Common myeloid progenitor, CD34-positive (primary cell): ENCODE measurements at places on chromosomes 16 and 17.

DNA sequence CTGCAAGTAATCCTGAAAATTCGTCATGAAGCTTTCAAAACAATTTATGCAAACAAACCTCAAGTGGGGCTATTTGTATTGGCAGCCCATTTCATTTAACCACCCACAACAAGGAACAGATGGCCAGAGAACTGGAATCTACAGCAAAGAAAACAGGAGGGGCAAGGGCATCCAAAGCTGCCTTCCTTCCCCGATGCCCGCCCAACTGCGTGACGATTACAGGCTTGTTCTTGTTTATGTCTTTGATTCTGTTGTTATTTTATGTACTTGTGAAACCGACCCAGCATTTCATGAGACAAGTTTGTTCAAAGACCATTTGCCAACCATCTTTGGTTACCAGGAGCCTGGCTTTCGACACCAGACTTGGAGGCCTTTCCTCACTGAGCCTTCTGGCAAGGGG lies 59.1 kb upstream of the IRX6 start:
- DNase-seq, result no peak

- no peak for DNase-seq
These were observed 35.2 kb downstream of the USP7 start for GRCh38 chr16:8928467-8928957.

DNA sequence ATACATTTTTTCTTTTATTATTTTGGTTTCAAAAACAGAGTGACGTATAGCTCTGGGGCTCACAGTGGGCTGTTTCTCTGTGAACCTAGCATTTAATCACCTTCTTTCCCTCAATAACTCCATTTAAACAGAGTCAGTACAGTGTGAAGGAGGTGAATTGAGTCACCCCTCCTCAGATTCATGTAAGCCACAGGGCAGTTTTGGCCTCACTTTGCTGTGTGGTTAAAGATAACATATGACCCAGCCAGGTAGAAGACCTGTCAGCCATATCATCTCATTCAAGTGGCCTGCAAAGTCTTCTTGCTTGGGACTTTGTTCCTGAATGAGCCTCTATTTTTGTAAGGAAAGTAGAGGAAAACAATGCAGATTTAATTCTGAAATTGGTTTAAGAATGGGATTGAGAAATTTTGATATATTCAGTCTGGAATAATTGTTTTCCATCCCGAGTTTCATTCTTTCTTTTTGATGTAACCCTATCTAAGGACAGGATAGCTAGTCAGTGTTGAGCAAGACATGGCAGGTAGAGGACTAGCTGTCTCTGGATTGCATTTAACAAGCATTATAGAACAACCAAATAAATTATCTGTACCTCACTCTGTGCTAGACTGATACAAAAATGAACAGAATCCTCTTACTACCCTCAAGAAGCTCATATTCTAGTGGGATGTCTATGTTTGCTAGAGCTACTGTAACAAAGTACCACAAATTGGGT lies 13.1 kb downstream of the MAP2K6 start:
- no peak for DNase-seq

DNA sequence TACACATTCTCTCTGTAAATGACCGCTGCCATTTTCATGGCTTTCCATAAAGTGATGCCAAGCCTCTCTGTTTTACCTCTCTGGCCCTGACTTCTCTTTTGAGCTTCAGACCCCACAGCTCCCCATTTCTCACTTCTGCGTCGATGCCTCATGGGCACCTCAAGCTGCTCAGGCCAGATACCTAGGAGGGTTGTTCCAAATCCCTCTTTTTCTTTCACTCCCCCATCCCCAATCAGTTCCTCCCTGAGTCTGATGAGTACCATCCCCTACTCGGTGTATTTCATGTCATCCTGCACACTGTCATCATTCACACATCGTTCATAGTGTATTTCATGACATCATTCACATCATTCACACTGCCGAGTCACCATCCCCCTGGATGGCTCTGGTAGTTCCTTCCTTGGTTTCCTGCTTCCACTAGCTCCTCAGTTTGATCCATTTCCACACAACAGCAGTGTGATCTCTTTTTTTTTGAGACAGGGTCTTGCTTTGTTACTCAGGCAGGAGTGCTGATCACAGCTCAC lies 43.1 kb downstream of the NTN1 start:
- DNase-seq, result no peak

GRCh38 chr17:28405632-28406472 lies at the start of gene SLC46A1:
SLC46A1 (minus strand) TSS chr17:28406212; CDS start chr17:28406114, 98 bp downstream.
- DNase-seq, result peak; percentile 44

DNA sequence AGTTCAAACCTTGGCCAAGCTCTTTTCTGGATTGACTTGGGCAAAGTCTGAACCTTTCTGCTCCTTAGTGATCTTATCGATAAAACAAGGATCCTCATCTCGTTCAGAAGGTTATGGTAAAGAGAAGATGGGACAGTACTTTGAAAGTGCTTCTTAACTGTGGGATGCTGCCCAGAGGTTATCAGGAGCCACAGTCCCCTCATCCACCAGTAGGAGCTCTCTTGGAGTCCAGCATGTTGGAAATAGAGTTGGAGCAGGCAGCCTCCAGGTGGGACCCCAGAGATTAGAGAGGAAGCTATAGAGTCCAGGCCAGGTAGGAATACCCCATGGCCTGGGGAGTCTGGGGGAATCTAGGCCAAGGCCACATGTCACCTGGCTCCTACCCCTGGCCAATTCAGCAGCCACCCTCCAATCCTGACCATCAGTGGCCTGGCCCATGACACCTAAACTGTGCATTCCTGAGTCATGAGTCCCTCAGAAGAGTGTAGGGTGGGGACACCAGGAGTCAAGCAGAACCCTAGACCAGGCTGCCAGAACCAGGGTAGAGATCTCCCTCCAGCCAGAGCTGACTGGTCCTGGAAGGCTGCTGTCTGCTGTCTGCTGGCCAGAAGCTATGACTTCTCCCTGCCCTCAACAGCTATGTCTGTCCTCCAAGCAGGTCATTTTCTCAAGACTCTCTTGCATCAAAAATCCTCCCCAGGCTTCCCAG lies 144.3 kb downstream of the AIPL1 start:
- no peak for DNase-seq

- DNase-seq, result no peak
These were observed 789.9 kb upstream of the KIF2B start for GRCh38 chr17:53032861-53033271.

DNA sequence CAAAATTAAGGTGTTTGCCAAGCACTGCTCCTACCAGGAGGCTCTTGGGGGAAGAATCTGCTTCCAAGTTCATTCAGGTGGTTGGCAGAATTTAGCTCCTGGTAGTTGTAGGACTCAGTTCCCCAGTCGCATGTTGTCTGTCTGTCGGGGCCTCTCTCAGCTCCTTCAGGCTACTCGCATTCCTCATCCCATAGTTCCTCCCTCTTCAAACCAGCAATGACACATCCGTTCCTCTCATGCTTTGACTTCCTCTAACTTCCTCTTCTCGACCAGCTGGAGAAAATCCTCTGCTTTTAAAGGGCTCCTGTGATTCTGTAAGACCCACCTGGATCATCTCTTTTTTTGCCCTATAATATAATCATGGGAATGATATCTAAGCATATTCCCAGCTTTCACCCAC lies 108.1 kb downstream of the PMP22 start:
- DNase-seq, result no peak

DNA sequence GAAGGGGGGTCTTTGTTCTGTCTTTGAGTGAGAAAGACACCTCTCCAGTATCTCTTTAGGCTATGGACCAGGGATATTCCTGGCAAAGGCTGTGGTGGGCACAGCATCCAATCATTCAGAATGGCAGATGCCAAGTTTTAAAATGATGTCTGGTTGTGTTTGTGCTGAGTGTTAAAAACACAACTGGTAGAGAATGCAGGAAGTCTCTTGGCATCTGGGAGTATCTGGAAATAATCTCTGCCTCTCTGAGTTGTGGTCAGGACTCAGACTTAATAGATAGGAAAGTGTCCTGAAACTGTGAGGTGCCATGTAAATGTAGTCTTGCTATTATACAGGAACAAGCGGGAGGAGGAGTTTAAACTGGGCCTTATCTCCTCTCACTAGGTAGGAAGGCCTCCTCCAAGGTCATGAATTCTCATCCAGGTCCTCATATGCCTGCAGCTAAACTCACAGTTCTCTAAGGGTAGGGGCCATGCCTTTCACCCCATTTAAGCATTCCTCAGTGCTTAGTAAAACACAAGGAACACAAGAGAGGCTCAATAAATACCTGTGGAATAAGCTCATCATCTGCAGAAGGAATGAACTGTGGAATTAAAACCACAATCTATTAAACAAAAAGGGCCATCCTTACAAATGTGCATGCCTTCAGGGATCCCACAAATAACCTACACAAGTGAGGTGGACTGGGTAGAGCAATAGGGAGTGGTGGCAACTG lies 317.6 kb downstream of the CBLN1 start:
- no peak for DNase-seq

GRCh38 chr17:2083613-2084035 lies 28.7 kb downstream of the HIC1 start:
- peak; percentile 31 for DNase-seq

DNA sequence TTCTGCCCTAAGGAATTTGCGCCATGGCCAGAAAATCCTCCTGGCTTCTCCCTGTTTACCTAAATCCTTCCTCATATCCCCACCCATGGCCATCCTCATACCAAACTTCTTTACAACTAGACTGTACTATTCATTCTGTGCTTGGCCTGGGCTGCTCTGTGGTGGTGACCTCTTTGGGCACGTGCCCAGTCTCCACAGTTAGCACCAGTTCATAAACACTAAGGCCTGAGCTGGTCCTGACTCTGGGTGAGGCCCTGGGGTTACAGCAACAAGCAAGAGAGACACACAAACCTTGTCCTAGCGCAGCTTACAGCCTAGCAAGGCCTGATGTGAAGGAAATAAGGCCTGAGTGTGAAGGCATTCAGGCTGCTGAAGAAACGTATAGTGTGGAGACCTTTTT lies 3.1 kb upstream of the ATXN7L3 start:
- DNase-seq, result no peak

- no peak for DNase-seq
These were observed 25.5 kb downstream of the NCOR1 start for GRCh38 chr17:16189791-16190348.

DNA sequence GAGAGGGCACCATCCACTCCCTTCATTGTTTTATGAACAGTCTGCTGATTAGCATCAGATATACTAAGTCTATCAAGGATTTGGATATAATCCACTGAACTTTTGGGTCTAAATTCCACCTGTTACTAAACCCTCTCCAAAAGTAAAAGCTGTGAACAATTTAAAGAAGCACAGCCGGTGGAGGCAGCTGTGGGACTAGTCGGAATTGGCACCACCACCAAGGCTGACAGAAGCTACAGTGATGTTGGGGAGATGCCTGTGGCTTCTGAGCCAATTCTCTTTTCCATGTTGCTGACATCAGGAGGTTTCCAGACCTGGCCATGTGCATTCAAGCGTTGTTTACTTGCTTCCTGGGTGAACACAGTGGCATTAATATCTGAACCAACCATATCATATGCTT lies 679.0 kb upstream of the CA10 start:
- DNase-seq, result no peak

DNA sequence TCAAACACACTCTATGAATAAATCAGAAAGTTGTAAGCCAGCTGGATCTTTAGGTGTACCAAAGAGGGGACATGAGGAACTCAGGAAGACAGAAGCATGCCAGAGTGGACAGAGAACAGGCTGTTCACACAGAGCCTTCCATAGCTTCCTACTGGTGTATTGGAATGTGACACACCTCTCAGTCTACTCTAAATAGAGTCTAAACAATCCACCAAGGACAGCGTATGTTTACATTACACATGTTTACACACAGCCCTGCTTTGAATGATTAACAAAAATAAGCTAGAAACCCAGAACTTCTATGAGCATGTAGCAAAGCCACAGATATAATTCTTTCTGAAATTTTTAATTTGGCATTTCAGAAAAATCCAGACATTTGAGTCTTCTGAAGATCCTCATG lies 1279.0 kb upstream of the CDH8 start:
- no peak for DNase-seq

DNA sequence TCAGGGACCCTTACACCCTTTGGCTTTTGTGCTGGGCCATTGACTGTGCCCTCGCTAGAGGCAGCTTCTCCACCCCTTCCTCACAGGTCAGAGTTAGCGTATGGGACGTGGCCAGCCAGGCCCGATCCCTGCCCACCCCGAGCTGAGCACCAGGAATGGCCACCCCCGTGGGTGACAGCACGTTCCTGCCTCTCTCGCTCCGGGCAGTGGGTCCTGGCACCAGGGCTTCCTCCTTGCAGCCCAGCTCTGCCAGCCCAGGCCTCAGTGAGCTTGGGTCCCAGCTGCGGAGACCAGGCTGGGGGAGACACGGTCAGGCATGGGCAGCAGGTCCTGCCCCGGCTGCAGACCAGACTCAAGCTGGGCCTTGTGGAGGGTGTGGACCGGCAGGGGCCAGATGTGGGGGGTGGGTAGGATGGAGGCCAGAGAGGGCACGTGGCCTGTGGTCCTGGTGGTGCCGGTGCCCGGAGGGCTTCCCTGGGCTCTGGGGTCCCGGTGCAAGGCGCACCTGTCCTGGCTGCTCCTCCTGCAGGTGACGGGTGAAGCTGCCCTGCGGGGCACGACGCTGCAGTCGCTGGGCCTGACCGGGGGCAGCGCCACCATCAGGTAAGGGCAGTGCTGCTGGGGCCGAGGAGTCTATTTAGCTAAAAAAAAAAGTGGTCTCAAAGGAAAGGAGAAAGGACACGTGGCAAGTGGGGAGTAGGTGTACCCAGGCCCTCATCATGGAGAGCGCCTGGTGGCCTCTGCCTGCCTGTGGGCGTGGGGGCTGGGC lies 18.2 kb downstream of the ASPSCR1 start:
- no peak for DNase-seq

- no peak for DNase-seq
These were observed 77.6 kb downstream of the PRKCA start for GRCh38 chr17:66379996-66380395.

GRCh38 chr16:28585674-28586073 lies 11.2 kb downstream of the SULT1A2 start:
- no peak for DNase-seq

- no peak for DNase-seq
These were observed 5.0 kb upstream of the ADGRG1 start for GRCh38 chr16:57623251-57624043.

GRCh38 chr17:40622509-40622928 lies 25.1 kb downstream of the SMARCE1 start:
- peak; percentile 61 for DNase-seq

DNA sequence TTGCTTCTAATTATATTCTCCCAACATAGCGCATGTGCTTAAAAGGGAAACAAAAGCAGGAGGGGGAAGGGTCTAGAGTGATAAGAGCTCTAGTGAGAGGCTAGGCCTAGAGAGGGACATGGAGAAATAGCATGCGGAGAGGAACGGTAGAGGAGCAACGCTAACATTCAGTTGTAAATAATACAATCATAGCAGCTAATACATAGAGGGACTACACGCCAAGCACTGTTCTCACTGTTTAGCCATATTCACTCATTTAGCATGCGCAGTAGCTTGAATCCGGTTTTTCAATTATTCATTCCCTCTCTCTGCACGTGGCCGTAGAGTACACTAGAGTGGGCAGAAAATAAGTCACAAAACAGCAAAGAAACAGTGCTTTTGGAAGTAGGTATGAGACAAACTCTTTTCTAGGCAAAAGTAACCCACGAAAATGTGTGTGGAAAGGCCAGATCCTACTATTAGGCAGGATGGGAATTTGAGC lies 1.7 kb upstream of the ALOX12 start:
- DNase-seq, result no peak

- peak; percentile 93 for DNase-seq
These were observed 18.4 kb upstream of the ZFP90 start for GRCh38 chr16:68520649-68521086.
